ENCODE measurements at places on chromosomes 5 and 9.

GRCh38 chr9:137296670-137297664 is 5.1 kb downstream of the NRARP start:
- H3K4me3 ChIP-seq, result peak overlapping the region; percentile 61
- H3K36me3 ChIP-seq, result no peaks in the 10 kb centered on the region
- H3K27me3 ChIP-seq, result peaks cover 20% of the 10 kb centered on the region
- DNase-seq, result peak; percentile 93

- no peaks in the 10 kb centered on the region for H3K4me1 ChIP-seq
- no peaks in the 10 kb centered on the region for H3K36me3 ChIP-seq
- H3K27me3 ChIP-seq, result no peaks in the 10 kb centered on the region
- no peak overlapping the region for H3K27ac ChIP-seq
- DNase-seq, result no peak
- no peak overlapping the region for H3K4me3 ChIP-seq
These were observed 41.9 kb upstream of the ASS1 start for GRCh38 chr9:130402645-130403440.

DNA sequence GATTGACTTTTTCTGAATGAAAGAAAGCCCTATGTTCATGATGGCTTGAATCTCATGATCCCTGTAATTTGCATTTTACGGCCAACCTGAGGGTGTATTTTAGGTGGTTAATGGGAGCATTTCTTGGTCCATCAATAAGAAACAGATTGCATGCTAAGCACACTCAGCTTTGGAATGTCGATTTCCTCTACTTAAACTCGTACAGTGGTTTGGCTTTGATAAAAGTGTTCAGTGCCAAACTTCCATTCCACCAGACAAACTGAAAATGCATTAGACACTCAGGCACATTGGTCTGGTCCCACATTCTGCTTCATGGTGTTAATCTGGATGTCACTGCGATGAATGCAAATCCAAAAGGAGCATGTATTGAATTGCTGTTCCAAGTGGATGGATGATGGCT is 77.0 kb downstream of the VCAN start:
- no peak overlapping the region for H3K4me3 ChIP-seq
- H3K27ac ChIP-seq, result no peak overlapping the region
- DNase-seq, result no peak
- no peaks in the 10 kb centered on the region for H3K27me3 ChIP-seq

GRCh38 chr5:168254013-168254693 is 37.3 kb upstream of the WWC1 start:
- no peaks in the 10 kb centered on the region for H3K27me3 ChIP-seq
- peaks cover 11% of the 10 kb centered on the region for H3K4me1 ChIP-seq
- no peaks in the 10 kb centered on the region for H3K36me3 ChIP-seq
- H3K4me3 ChIP-seq, result no peak overlapping the region
- no peak for DNase-seq

GRCh38 chr9:130149031-130149430 is 23.2 kb upstream of the NCS1 start:
- H3K4me1 ChIP-seq, result peaks cover 4% of the 10 kb centered on the region
- H3K36me3 ChIP-seq, result no peaks in the 10 kb centered on the region
- H3K27me3 ChIP-seq, result peaks cover 14% of the 10 kb centered on the region
- H3K27ac ChIP-seq, result no peak overlapping the region
- no peak for DNase-seq

- H3K27ac ChIP-seq, result no peak overlapping the region
- no peaks in the 10 kb centered on the region for H3K4me1 ChIP-seq
- no peaks in the 10 kb centered on the region for H3K36me3 ChIP-seq
- no peaks in the 10 kb centered on the region for H3K27me3 ChIP-seq
These were observed 183.4 kb downstream of the GAPVD1 start for GRCh38 chr9:125444956-125445506.

- DNase-seq, result peak; percentile 29
- no peaks in the 10 kb centered on the region for H3K27me3 ChIP-seq
- no peak overlapping the region for H3K4me3 ChIP-seq
These were observed 235.7 kb downstream of the HSPA4 start for GRCh38 chr5:133287500-133287899.

- H3K27me3 ChIP-seq, result no peaks in the 10 kb centered on the region
- no peak for DNase-seq
- H3K4me1 ChIP-seq, result peaks cover 48% of the 10 kb centered on the region
- H3K36me3 ChIP-seq, result no peaks in the 10 kb centered on the region
- no peak overlapping the region for H3K4me3 ChIP-seq
- peak overlapping the region; percentile 89 for H3K27ac ChIP-seq
These were observed 2.7 kb upstream of the CARD19 start for GRCh38 chr9:93093127-93093876.

GRCh38 chr9:128550770-128551656 is 1.4 kb upstream of the SPTAN1 start:
- peak overlapping the region; percentile 96 for H3K27ac ChIP-seq
- H3K4me1 ChIP-seq, result peaks cover 9% of the 10 kb centered on the region
- peak; percentile 49 for DNase-seq
- no peaks in the 10 kb centered on the region for H3K27me3 ChIP-seq

GRCh38 chr9:83061036-83061435 is 1.9 kb downstream of the RASEF start:
- H3K4me1 ChIP-seq, result peaks cover 22% of the 10 kb centered on the region
- H3K36me3 ChIP-seq, result no peaks in the 10 kb centered on the region
- DNase-seq, result no peak
- peaks cover 83% of the 10 kb centered on the region for H3K27me3 ChIP-seq

- H3K27ac ChIP-seq, result no peak overlapping the region
- no peaks in the 10 kb centered on the region for H3K36me3 ChIP-seq
- no peaks in the 10 kb centered on the region for H3K4me1 ChIP-seq
- DNase-seq, result no peak
These were observed 15.0 kb downstream of the HMMR start for GRCh38 chr5:163475411-163475810.

GRCh38 chr5:73691302-73692080 is 65.5 kb downstream of the ARHGEF28 start:
- H3K27me3 ChIP-seq, result no peaks in the 10 kb centered on the region
- H3K4me3 ChIP-seq, result no peak overlapping the region
- no peak overlapping the region for H3K27ac ChIP-seq
- H3K4me1 ChIP-seq, result peaks cover 26% of the 10 kb centered on the region

- no peak for DNase-seq
- peaks cover 5% of the 10 kb centered on the region for H3K4me1 ChIP-seq
- no peak overlapping the region for H3K27ac ChIP-seq
These were observed 4.2 kb downstream of the ENTPD8 start for GRCh38 chr9:137436761-137437600.

GRCh38 chr9:133161547-133161950 is 2.2 kb downstream of the GBGT1 start:
- H3K4me1 ChIP-seq, result peaks cover 26% of the 10 kb centered on the region
- no peaks in the 10 kb centered on the region for H3K36me3 ChIP-seq
- H3K27me3 ChIP-seq, result no peaks in the 10 kb centered on the region
- DNase-seq, result peak; percentile 4
- H3K27ac ChIP-seq, result no peak overlapping the region

DNA sequence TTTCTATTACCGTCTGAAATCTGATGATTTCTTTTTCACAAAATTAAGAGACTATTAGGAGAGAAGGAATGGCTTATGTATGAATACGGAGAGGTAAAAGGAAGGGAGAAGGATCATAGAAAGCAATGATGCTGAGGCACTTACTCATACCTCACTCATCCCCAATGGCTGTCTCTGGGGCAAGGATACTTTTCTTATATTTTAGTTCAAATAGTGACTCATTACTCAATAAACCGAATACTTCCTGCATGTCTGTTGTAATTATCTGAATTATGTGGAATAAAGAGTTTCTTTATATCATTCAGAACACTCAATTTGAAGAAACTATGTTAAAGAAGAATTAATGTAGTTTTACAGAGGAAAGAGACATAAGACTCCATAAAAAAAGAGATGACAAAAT is 284.5 kb upstream of the NUDT12 start:
- H3K27ac ChIP-seq, result no peak overlapping the region
- no peak for DNase-seq
- H3K4me1 ChIP-seq, result no peaks in the 10 kb centered on the region
- H3K4me3 ChIP-seq, result no peak overlapping the region
- no peaks in the 10 kb centered on the region for H3K36me3 ChIP-seq
